ENCODE measurements at places on chromosomes 5 and 9. TPM values are rescaled to one million over a fixed set of nuclear protein-coding genes. Genes with fewer than 3 reads are reported as not detected.

Gene SCGB3A2
- polyA plus RNA-seq = 914 TPM

Gene TAL2
- 0.17 TPM for polyA plus RNA-seq

Gene LCN6
- polyA plus RNA-seq = 12.3 TPM

Gene HTR4
- polyA plus RNA-seq = not detected

- H3K4me3 ChIP-seq = no peak overlapping the region
- peaks cover 22% of the 10 kb centered on the region for H3K4me1 ChIP-seq
- H3K27ac ChIP-seq = no peak overlapping the region
- DNase-seq = no peak
- no peaks in the 10 kb centered on the region for H3K36me3 ChIP-seq
- no peaks in the 10 kb centered on the region for H3K27me3 ChIP-seq
These were observed 27.7 kb downstream of the CXXC5 start for GRCh38 chr5:139675825-139676224.

- H3K36me3 ChIP-seq = peaks cover 16% of the 10 kb centered on the region
- H3K27me3 ChIP-seq = no peaks in the 10 kb centered on the region
- H3K4me1 ChIP-seq = peaks cover 3% of the 10 kb centered on the region
- no peak overlapping the region for H3K4me3 ChIP-seq
- DNase-seq = peak; percentile 66
These were observed 20.7 kb downstream of the GOLGA2 start for GRCh38 chr9:128254855-128255759.

GRCh38 chr9:125559194-125559593, 147.8 kb downstream of the MAPKAP1 start:
- no peak overlapping the region for H3K4me3 ChIP-seq
- peaks cover 22% of the 10 kb centered on the region for H3K4me1 ChIP-seq
- no peak for DNase-seq
- peaks cover 3% of the 10 kb centered on the region for H3K36me3 ChIP-seq
- no peak overlapping the region for H3K27ac ChIP-seq

DNA sequence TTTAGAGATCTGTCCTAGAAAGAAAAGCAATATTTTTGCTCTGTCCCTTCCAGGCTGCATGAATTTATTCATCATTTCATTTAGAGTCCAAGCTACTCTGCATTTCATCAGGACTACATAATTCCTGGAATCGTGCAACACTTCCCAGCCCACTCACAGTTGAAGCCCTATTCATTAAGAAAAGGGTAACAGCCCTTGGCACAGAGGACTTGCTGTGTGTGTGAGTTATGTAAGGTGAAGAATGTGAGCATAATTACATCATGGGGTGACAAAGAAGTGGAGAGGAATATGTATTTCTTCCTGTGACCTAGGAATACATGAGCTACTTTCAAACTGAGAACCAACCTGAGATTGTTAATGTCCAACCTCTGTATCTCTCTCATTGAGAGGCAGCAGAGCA, 317.4 kb downstream of the ARHGEF28 start:
- H3K36me3 ChIP-seq = no peaks in the 10 kb centered on the region
- H3K27ac ChIP-seq = no peak overlapping the region
- H3K4me1 ChIP-seq = no peaks in the 10 kb centered on the region

- no peak overlapping the region for H3K27ac ChIP-seq
- no peaks in the 10 kb centered on the region for H3K36me3 ChIP-seq
- no peak for DNase-seq
- H3K4me3 ChIP-seq = no peak overlapping the region
These were observed 58.2 kb upstream of the EQTN start for GRCh38 chr9:27355166-27355565.

- no peak overlapping the region for H3K4me3 ChIP-seq
- no peak overlapping the region for H3K27ac ChIP-seq
- no peaks in the 10 kb centered on the region for H3K4me1 ChIP-seq
- H3K36me3 ChIP-seq = no peaks in the 10 kb centered on the region
- no peak for DNase-seq
- H3K27me3 ChIP-seq = no peaks in the 10 kb centered on the region
These were observed 87.0 kb downstream of the SLF1 start for GRCh38 chr5:94705427-94705826.

DNA sequence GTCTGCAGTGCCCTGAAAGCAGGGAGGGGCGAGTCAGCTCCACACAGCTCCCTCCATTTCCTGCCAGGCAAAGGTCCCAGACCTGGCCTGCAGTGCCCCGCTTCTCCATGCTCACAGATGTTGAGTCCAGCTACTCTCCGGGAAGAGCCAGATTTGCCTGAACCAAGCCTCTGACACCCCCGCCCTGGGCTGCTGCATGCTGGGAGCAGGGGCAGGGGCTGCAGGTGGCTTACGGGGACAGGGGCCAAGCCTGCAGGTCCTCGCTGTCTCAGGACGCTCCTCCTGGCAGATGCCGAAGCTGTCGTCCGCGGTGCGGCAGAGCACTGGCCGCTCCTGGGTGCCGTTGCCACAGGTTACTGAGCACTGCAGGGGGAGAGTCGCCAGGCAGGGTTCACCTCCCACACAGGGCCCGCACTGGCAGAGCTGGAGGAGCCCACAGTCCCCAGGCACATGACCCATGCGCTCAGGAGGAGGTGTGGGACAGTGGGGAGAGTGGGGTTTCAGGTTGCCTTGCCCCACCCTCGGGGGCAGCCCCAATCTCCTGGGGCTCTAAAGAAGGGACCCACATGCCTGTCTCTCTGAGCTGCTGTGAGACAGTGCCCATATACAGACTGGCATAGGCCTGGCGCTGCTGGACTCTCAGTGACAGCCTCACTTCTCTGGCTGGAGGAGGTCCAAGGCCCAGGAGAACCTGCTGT, 62.4 kb downstream of the ZNF354C start:
- H3K4me3 ChIP-seq = no peak overlapping the region
- H3K36me3 ChIP-seq = peaks cover 18% of the 10 kb centered on the region
- H3K27ac ChIP-seq = no peak overlapping the region
- H3K4me1 ChIP-seq = no peaks in the 10 kb centered on the region

GRCh38 chr5:178849316-178849715, 10.4 kb upstream of the ZNF354B start:
- H3K4me1 ChIP-seq = no peaks in the 10 kb centered on the region
- no peaks in the 10 kb centered on the region for H3K36me3 ChIP-seq
- DNase-seq = no peak
- H3K27ac ChIP-seq = no peak overlapping the region
- no peaks in the 10 kb centered on the region for H3K27me3 ChIP-seq

DNA sequence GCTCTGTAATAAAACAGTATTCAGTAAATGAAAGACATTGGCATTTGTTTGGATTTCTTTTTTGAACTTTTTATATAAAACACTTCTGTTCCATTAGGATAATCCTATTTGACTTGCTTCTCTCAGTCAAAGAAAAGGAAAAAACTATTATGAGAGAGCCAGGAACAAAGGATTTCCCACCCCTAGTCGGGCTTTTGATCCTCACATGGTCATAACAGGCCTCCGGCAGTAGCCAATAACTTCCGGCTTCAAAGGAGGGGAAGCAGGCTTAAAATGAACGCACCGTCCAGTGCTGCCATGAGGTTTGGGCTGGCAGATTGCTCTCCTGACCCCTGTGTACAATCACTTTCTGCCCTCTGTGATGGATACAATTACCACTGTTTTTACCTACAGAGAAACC, 209.3 kb downstream of the ZNF608 start:
- no peak overlapping the region for H3K4me3 ChIP-seq
- DNase-seq = no peak
- H3K27ac ChIP-seq = peak overlapping the region; percentile 34
- peaks cover 3% of the 10 kb centered on the region for H3K4me1 ChIP-seq
- H3K36me3 ChIP-seq = no peaks in the 10 kb centered on the region

DNA sequence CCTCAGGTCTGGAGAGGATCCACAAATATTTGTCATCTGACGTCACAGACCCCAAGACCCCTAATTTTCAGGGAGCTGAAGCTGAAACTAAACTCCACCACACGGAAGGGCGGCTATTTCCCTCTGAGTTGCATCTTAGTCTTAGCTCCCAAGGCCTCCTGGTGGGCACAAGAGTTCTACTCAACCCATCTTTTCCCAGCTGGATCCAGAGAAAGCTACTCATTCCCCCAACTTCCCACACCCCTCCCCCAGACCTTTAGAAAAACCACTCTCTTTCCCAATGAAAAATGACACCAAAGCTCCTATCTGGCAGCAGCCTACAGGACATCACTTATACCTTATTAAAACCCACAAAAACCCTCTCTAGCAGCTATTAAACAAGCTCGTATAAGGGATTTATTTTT, 67.1 kb upstream of the SLC1A1 start:
- no peak overlapping the region for H3K4me3 ChIP-seq
- DNase-seq = no peak
- H3K36me3 ChIP-seq = no peaks in the 10 kb centered on the region
- no peak overlapping the region for H3K27ac ChIP-seq
- H3K27me3 ChIP-seq = no peaks in the 10 kb centered on the region

DNA sequence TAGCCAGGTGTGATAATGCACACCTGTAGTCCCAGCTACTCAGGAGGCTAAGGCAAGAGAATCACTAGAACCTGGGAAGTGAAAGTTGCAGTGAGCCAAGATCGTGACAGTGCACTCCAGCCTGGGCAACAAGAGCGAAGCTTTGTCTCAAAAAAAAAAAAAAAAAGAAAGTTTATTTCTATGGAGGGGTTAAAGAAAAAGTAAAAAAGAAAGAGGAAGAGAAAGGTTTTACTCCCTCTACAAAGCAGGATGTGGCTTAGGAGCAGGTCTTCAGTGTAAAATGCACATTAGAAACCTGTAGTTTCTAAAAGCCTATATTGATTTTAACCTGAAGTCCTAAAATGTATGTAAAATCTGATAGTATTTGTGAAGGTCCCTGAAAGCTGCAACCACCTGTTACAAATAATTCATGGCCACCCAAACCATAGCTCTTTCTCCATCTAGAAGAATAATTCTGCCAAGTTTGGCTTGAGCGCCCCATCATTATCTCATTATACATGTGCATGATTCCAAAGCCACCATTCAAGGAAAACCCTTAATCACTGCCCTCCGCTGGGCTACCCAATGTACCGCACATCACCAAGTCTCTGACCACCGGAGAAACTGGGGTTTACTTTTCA, 3.4 kb downstream of the FNBP1 start:
- H3K27ac ChIP-seq = no peak overlapping the region
- no peaks in the 10 kb centered on the region for H3K36me3 ChIP-seq
- peaks cover 20% of the 10 kb centered on the region for H3K4me1 ChIP-seq
- no peaks in the 10 kb centered on the region for H3K27me3 ChIP-seq
- no peak for DNase-seq

DNA sequence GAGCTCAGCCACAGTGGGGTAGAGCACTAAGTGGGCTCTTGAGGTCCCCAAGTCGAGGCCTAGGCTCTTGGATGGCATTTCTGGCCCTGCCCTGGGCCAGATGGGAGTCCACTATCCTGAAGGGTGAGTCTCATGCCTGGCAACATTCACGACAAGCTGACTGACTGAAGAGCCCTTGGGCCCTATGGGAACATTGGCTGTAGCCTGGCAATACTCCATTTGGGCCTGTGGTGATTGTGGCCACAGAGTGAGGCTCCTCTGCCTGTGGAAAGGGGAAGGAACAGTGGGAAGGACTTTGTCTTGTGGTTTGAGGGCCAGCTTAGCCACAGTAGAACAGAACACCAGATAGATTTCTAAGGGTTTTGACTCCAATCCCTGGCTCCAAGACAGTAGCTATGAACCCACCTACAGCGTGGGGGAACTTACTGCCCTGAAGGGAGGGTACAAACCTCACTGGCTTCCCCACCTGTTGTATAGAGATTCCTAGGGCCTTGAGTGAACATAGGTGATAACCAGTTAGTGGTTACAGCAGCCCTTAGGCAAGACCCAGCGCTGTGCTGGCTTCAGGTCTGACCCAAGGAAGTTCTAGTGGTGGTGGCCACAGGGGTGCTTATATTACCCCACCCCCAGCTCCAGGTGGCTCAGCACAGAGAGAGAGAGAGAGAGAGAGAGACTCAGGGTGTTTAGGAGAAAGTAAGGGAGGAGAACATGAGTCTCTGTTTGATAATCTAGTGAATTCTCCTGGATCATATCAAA, 72.4 kb downstream of the KIAA0825 start:
- no peaks in the 10 kb centered on the region for H3K4me1 ChIP-seq
- H3K36me3 ChIP-seq = no peaks in the 10 kb centered on the region
- H3K4me3 ChIP-seq = no peak overlapping the region
- H3K27me3 ChIP-seq = no peaks in the 10 kb centered on the region
- H3K27ac ChIP-seq = no peak overlapping the region
- DNase-seq = no peak

- H3K4me3 ChIP-seq = no peak overlapping the region
- DNase-seq = no peak
- H3K36me3 ChIP-seq = peaks cover 6% of the 10 kb centered on the region
- no peak overlapping the region for H3K27ac ChIP-seq
- no peaks in the 10 kb centered on the region for H3K4me1 ChIP-seq
- no peaks in the 10 kb centered on the region for H3K27me3 ChIP-seq
These were observed 12.1 kb downstream of the PTGES2 start for GRCh38 chr9:128115187-128116103.

- no peaks in the 10 kb centered on the region for H3K36me3 ChIP-seq
- no peak for DNase-seq
- H3K27ac ChIP-seq = no peak overlapping the region
- no peak overlapping the region for H3K4me3 ChIP-seq
These were observed 69.9 kb downstream of the CERT1 start for GRCh38 chr5:75441560-75441959.

- peaks cover 31% of the 10 kb centered on the region for H3K4me1 ChIP-seq
- no peaks in the 10 kb centered on the region for H3K27me3 ChIP-seq
- H3K36me3 ChIP-seq = no peaks in the 10 kb centered on the region
- H3K4me3 ChIP-seq = no peak overlapping the region
- DNase-seq = no peak
These were observed 14.1 kb upstream of the TNFAIP8 start for GRCh38 chr5:119341452-119342349.

GRCh38 chr5:94849821-94850736, 231.6 kb downstream of the SLF1 start:
- DNase-seq = peak; percentile 44
- H3K27me3 ChIP-seq = no peaks in the 10 kb centered on the region
- no peak overlapping the region for H3K4me3 ChIP-seq
- no peaks in the 10 kb centered on the region for H3K4me1 ChIP-seq

GRCh38 chr5:540071-540905, 16.0 kb upstream of the SLC9A3 start:
- H3K4me3 ChIP-seq = no peak overlapping the region
- no peak for DNase-seq
- no peaks in the 10 kb centered on the region for H3K4me1 ChIP-seq
- H3K27me3 ChIP-seq = peaks cover 6% of the 10 kb centered on the region
- no peak overlapping the region for H3K27ac ChIP-seq

- H3K4me3 ChIP-seq = no peak overlapping the region
- H3K27ac ChIP-seq = no peak overlapping the region
- no peaks in the 10 kb centered on the region for H3K36me3 ChIP-seq
- DNase-seq = no peak
- H3K4me1 ChIP-seq = no peaks in the 10 kb centered on the region
- H3K27me3 ChIP-seq = no peaks in the 10 kb centered on the region
These were observed 67.4 kb upstream of the DMRTA1 start for GRCh38 chr9:22379272-22379671.

DNA sequence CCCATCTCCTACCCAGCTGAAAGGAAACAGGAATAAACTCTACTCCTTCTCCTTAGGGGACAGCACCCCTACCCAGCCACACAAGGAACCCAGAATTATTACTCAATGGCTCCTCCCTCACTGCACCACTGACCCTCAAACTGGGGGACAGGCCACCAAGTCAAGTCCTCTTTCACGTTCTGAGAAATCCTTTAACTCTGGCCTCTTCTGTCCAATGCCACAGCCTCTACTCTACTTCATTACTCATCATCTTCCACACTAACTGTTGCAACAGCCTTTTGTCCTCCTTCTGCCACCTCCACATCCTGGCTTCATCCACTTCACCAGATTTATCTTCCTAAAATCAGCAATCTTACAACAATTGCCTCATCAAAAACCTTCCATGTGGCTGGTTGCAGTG, 6.8 kb downstream of the TTC39B start:
- no peaks in the 10 kb centered on the region for H3K27me3 ChIP-seq
- H3K27ac ChIP-seq = no peak overlapping the region
- DNase-seq = no peak
- no peak overlapping the region for H3K4me3 ChIP-seq

Data from lung (tissue), 17 donors.